ENCODE measurements at places on chromosomes 12 and 14.
A peak's percentile ranks its signal among the peaks of the same experiment; 100 is the strongest.

GRCh38 chr12:117377758-117378157 lies 16.3 kb upstream of the NOS1 start:
- no peak for DNase-seq

- DNase-seq: no peak
These were observed 19.2 kb downstream of the CEP290 start for GRCh38 chr12:88122666-88123065.

- no peak for DNase-seq
These were observed 119.6 kb downstream of the DERA start for GRCh38 chr12:16030744-16031143.

- no peak for DNase-seq
These were observed 20.5 kb downstream of the OR10G2 start for GRCh38 chr14:21614240-21614639.

GRCh38 chr12:84841591-84841990 lies 71.0 kb downstream of the SLC6A15 start:
- no peak for DNase-seq

DNA sequence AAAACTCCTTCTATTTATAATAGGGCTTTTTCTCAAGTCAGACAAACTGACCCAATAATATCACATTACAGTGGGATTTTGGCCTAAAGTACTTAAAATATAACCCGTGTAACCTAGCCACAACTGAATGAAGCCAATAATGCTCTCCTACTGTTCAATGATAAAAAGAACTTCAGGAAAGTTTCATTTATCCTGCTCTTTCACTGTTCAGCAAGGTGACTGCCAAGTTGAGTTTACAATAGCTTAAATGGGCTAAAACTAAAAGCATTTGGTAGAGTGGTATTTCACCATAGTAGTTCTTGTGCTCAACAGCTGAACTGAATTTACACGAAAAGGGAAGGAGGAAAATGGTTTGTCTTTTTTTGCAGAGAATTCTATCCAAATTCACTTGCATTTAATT lies 49.8 kb downstream of the CNTN1 start:
- DNase-seq: no peak

GRCh38 chr12:65293735-65294134 lies 15.3 kb downstream of the MSRB3 start:
- no peak for DNase-seq

GRCh38 chr14:25843481-25844470 lies 754.1 kb downstream of the NOVA1 start:
- no peak for DNase-seq

- no peak for DNase-seq
These were observed 133.5 kb downstream of the FOXN3 start for GRCh38 chr14:89283327-89284060.

DNA sequence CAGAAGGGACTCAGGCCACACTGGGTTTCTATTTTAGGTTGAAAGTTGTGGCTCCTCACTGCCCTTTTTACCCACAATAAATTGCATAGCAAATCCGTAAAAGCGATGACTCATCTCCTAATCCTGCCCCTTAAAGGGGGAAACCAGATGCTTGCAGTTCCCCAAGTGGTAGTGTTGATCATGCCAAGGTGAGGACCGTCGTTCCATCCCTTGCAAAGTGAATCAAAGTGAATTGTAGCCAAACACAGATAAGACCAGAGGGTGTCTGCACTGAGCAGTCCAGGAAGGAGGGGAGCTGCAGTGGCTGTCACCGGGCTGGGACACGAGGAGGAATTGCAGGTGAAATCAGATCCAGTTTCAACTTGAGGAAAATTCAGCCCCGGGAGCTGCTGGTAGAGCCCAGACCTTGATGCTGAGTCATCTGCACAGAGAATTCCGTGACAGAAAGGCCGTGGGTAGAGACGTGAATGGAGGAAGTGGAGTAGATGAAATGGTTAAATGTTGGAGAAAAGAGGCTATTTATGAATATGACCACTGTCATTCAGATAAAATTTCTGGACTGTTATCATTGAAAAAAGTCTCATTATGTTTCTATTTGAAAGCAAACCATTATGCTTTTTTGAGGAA lies 44.2 kb upstream of the MMP17 start:
- no peak for DNase-seq

GRCh38 chr12:52498946-52499345 lies 5.9 kb upstream of the KRT6A start:
- DNase-seq: no peak

DNA sequence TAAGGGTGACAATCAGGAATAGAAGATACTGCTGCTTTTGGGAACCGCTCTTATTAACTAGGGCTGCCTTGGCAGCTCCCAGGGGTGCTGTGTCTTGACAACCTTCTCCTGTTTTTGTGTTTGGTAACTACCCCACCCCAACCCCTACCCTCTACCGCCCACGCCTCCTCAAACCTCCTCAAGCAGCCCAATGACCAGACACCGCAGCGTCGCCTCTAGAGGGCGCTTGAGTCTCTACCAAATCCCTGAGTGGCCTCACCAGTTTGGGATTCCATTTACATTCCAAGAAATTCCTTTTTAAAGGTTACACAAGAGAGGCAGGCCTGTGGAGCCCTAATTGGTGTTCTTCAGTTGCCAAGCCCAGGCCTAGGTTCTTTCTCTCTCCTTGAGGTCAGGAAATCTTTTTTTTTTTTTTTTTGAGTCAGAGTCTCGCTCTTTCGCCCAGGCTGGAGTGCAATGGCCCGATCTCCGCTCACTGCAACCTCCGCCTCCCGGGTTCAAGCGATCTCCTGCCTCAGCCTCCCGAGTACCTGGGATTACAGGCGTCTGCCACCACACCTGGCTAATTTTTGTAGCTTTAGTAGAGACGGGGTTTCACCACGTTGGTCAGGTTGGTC lies 72.4 kb upstream of the USP44 start:
- DNase-seq: peak; percentile 6

- DNase-seq: no peak
These were observed 33.5 kb downstream of the RAD51B start for GRCh38 chr14:67852926-67853604.

- DNase-seq: no peak
These were observed 53.5 kb upstream of the PPP2R5C start for GRCh38 chr14:101707863-101708620.

GRCh38 chr14:95136631-95137030 lies 20.7 kb downstream of the DICER1 start:
- DNase-seq: no peak

GRCh38 chr14:41607304-41607775 lies 664 bp downstream of the LRFN5 start:
- DNase-seq: no peak

GRCh38 chr14:25122211-25122610 lies 72.3 kb upstream of the STXBP6 start:
- DNase-seq: no peak

- DNase-seq: no peak
These were observed 2.6 kb upstream of the ANKLE2 start for GRCh38 chr12:132764231-132764630.

DNA sequence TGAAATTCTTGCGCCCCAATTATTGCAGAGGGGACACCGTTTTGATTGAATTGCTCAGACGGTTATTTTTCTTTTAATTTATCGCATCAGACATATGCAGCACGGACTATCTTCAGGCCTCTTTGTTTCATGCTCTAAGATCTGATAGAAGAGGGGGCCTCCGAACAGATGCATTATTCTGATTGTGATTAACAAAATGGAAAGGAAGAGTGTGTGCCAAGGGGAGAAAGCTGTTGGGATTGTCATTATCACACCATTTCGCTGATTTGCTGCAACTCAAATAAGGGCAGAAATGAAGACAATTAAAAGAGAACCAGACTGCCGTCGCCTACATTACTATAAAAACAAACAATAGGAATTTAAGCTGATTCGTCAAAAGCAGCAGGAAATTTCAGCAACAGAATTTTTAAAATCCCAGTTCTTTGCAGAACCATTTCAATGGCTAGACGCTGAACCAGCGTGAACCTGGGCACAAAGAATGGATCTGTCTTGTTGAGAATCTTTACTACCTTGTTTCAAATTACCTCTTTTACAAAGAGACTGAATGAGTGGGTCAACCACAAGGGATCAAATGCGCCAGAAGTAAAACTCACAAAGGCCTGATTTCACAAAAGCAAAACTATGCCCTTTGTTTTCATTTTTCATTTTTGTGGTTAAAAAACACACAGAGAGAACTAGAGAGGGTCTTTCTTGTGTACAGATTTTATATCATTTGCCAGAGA lies 30.6 kb downstream of the TMEM132D start:
- DNase-seq: no peak

- DNase-seq: no peak
These were observed 5.3 kb upstream of the FOXN3 start for GRCh38 chr14:89422181-89422951.

GRCh38 chr12:72522411-72522810 lies 250.2 kb downstream of the TRHDE start:
- no peak for DNase-seq

GRCh38 chr12:80715713-80716249 lies 931 bp upstream of the MYF5 start:
- no peak for DNase-seq

GRCh38 chr14:34684578-34684977 lies 29.8 kb downstream of the CFL2 start:
- no peak for DNase-seq

GRCh38 chr14:101630056-101630965 lies 69.0 kb downstream of the DIO3 start:
- DNase-seq: no peak

DNA sequence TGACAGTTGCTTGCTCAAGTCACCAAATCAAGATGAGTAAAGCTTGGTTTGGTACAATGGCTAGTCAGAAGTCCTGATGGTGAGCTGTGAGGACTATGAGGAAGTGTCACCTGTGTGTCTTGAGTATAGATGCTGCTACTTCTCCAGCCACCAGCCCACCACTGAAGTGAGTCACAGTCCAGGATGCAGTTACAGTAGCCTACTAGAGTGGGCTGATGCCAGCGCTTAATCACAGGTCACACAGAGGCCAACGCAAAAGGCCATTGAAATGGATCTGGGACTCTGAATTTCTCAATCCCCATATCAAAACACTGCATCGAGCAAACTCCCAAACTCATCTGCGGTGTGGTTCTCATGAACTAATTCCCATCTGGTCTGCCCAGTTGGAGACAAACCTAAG lies 223.1 kb downstream of the ANO6 start:
- no peak for DNase-seq

GRCh38 chr12:32270818-32271710 lies 128.3 kb upstream of the FGD4 start:
- DNase-seq: no peak

GRCh38 chr12:113130457-113131135 lies 5.0 kb downstream of the RASAL1 start:
- no peak for DNase-seq

DNA sequence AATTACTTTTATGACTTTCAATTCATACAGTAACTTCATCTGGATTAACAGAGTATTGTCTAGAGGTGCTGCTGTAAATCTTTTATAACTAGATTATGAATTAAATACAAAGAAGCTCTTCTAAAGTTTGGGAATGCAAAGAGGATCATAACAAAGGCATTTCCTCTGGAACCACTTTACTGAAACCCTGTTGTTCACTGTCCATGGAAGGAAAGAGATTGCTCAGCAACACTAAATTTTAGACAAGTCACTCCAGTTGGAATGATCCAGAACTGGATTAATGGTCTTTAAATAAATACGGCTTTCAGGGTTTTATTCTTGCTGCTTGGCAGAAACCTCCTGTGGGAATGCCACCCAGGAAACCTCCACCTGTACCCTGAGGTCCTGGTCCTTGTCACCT lies 250.6 kb downstream of the KSR2 start:
- no peak for DNase-seq

GRCh38 chr14:72880820-72881219 lies 13.1 kb downstream of the DPF3 start:
- no peak for DNase-seq

DNA sequence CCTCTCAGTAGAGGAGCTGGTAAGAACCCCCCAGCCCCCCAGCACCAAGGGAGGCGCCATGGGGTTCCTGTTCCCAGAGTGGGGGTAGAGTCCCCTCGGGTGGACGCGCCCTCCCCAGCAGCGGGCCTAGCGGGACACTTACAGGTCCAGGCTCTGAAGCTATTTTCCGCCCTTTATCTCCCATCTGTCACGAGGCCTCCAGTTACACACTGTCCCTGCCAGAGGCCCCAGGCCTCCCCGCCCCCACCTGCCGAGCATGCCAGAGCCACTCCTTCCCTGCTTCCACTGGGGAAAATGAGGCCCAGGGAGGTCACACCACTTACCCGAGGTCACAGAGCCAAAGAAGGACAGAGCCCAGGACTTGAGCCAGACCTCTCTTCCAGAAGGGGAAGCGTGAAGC lies 3.1 kb downstream of the C14orf180 start:
- DNase-seq: no peak

DNA sequence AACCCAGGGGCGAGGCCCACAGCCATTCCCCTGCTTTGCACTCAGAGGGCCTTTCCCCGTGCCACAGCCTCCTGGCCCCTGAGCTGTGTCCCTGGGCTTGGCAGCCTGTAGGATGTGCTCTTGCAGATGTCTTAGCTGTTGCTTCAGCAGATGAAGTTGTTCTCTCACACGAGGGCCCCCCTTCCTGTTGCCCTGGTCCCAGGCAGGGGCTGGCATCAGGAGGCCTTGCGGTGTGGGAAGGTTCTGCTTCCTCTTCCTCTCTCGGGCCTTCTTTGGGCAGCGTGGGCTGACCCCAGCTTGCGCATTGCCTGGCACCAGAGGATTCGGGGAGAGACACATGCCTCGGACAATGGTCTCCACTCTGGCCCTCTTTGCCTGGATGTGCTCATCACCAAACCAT lies 12.7 kb downstream of the PROX2 start:
- DNase-seq: no peak

- DNase-seq: no peak
These were observed 12.4 kb downstream of the ERG28 start for GRCh38 chr14:75648066-75648838.

DNA sequence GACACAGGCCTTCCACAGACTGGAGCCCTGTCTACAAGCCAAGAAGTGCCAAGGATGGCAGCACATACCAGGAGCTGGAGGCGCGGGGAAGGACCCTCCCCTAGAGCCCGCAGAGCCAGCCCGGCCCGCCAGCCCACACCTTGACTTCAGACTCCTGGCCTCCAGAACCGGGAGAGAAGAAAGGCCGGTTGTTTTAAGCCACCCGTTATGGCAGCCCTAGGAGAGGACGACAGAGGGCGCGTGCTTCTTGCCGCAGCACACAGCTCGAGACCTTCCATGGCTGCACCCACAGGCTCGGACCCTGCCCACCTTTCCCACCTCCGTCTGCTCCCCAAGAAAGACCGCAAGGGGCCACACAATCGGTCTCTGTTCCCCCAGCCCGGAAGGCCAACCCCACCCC lies 53.7 kb downstream of the RNF34 start:
- DNase-seq: no peak

GRCh38 chr12:26465419-26466097 lies 270.2 kb downstream of the SSPN start:
- DNase-seq: no peak

GRCh38 chr14:68932231-68932630 lies 46.9 kb downstream of the ACTN1 start:
- no peak for DNase-seq
